ENCODE measurements at places on chromosomes 13 and 19.

GRCh38 chr19:4831304-4831978 is at the start of gene TICAM1:
Gene TICAM1 (minus strand): TSS chr19:4831712. CDS start chr19:4818377, 13,335 bp downstream.
- no peak for DNase-seq
- no peaks in the 10 kb centered on the region for H3K36me3 ChIP-seq
- no peaks in the 10 kb centered on the region for H3K4me1 ChIP-seq

DNA sequence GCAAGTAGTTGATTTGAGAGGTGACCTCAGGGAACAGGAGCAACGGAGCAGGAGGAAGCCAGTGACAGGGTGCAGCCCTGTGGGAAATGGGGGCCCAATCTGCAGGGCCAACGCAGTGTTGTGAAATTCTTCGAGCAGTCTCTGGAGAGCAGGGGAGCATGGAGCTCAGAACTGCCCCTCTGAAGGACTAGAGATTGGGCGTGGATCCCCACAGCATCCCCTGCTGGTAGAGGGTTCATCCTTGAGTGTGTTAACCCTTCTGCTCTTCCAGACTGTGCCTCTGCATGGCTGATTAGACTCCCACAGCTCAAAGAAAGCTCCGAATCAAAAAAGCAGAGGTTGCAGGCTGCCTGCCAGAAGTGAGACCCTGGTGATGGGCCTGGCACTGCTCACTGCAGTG is 77.9 kb upstream of the UQCRFS1 start:
- no peaks in the 10 kb centered on the region for H3K27me3 ChIP-seq
- no peak for DNase-seq
- H3K36me3 ChIP-seq: no peaks in the 10 kb centered on the region
- no peaks in the 10 kb centered on the region for H3K4me1 ChIP-seq
- no peak overlapping the region for H3K27ac ChIP-seq

- no peaks in the 10 kb centered on the region for H3K27me3 ChIP-seq
- DNase-seq: no peak
- H3K27ac ChIP-seq: peak overlapping the region; percentile 98
- peaks cover 10% of the 10 kb centered on the region for H3K36me3 ChIP-seq
- H3K4me1 ChIP-seq: no peaks in the 10 kb centered on the region
Measured at GRCh38 chr19:10270180-10270615, 722 bp upstream of the ICAM1 start.

DNA sequence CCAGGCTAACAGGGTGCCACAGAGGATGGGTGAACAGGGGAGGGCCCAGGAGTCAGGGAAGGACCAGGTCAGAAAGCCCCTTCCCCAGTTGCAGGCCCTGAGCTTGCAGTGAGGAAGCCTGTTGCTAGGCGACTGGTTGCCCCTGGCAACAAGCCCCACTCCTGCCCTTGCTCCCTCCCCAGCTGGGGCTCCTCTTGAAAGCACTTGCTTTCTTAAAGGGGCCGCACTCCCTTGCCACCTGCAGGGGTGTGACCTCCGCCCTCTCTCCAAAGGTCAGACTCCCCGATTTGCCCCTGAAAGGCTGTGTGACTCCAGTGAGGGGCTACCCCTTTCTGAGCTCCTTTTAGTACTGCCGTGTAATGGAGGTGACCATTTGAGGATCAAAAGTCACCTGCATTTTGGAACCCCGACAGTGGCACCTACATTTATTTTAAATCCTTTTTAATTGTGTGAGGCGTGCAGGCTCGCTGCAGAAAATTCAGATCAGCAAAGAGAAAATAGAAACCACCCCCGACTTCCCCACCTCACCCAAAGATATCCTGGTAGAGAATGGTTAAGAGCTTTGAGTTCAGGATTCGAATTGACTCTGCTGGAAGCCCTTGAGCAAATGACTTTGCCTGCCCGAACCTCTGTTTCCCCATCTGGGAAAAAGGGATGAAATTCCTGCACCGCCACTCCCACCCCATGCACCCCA is 4.8 kb downstream of the FCHO1 start:
- peak; percentile 37 for DNase-seq
- H3K4me1 ChIP-seq: peaks cover 61% of the 10 kb centered on the region
- peak overlapping the region; percentile 69 for H3K4me3 ChIP-seq
- peak overlapping the region; percentile 66 for H3K27ac ChIP-seq
- peaks cover 5% of the 10 kb centered on the region for H3K36me3 ChIP-seq

GRCh38 chr13:112810608-112811007 is 120.8 kb downstream of the ATP11A start:
- no peak for DNase-seq
- H3K4me1 ChIP-seq: no peaks in the 10 kb centered on the region
- no peak overlapping the region for H3K4me3 ChIP-seq
- peaks cover 12% of the 10 kb centered on the region for H3K36me3 ChIP-seq
- no peak overlapping the region for H3K27ac ChIP-seq

GRCh38 chr19:5718579-5719273 is 1.2 kb downstream of the LONP1 start:
- DNase-seq: peak; percentile 5
- peaks cover 4% of the 10 kb centered on the region for H3K4me1 ChIP-seq
- H3K4me3 ChIP-seq: peak overlapping the region; percentile 98
- no peaks in the 10 kb centered on the region for H3K27me3 ChIP-seq
- peaks cover 12% of the 10 kb centered on the region for H3K36me3 ChIP-seq
- H3K27ac ChIP-seq: peak overlapping the region; percentile 91

GRCh38 chr19:55406826-55407549 is 600 bp downstream of the UBE2S start:
- DNase-seq: no peak
- H3K27ac ChIP-seq: peak overlapping the region; percentile 98
- peak overlapping the region; percentile 93 for H3K4me3 ChIP-seq
- H3K4me1 ChIP-seq: peaks cover 20% of the 10 kb centered on the region
- peaks cover 10% of the 10 kb centered on the region for H3K36me3 ChIP-seq
- no peaks in the 10 kb centered on the region for H3K27me3 ChIP-seq

GRCh38 chr19:5977222-5977784 is 637 bp downstream of the RANBP3 start:
- no peaks in the 10 kb centered on the region for H3K27me3 ChIP-seq
- peak overlapping the region; percentile 90 for H3K4me3 ChIP-seq
- H3K27ac ChIP-seq: peak overlapping the region; percentile 24

DNA sequence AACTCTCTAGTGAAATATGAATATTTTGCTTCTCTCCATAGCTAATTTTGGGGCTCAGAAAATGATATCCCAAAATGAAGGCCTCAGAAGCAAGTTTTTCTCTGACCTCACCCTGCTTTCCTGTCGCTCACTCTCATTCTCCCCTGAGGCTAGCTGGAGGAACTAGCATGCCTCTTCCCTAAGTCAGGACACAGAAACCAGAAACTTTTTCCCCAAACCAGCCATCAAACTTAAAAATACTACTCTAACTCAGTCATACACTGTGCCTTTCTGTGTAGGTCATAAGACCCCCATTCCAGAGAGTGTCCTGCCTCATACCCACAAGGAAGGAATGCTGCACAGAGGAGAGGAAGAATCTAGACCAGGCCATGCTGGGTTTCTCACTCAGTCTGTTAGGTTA is 329.6 kb downstream of the PCDH20 start:
- H3K4me1 ChIP-seq: no peaks in the 10 kb centered on the region
- H3K27me3 ChIP-seq: no peaks in the 10 kb centered on the region
- H3K4me3 ChIP-seq: no peak overlapping the region
- H3K36me3 ChIP-seq: no peaks in the 10 kb centered on the region

GRCh38 chr19:33214596-33214995 is 11.1 kb downstream of the SLC7A10 start:
- no peaks in the 10 kb centered on the region for H3K36me3 ChIP-seq
- no peak for DNase-seq
- H3K27me3 ChIP-seq: no peaks in the 10 kb centered on the region
- no peak overlapping the region for H3K4me3 ChIP-seq
- H3K27ac ChIP-seq: no peak overlapping the region

GRCh38 chr13:99386495-99386894 is 79.3 kb upstream of the GPR183 start:
- no peaks in the 10 kb centered on the region for H3K36me3 ChIP-seq
- DNase-seq: no peak
- no peak overlapping the region for H3K4me3 ChIP-seq
- H3K4me1 ChIP-seq: peaks cover 32% of the 10 kb centered on the region

GRCh38 chr13:24276861-24277260 is 32.5 kb upstream of the C1QTNF9 start:
- H3K27me3 ChIP-seq: no peaks in the 10 kb centered on the region
- peaks cover 53% of the 10 kb centered on the region for H3K4me1 ChIP-seq
- no peak for DNase-seq
- no peak overlapping the region for H3K4me3 ChIP-seq

DNA sequence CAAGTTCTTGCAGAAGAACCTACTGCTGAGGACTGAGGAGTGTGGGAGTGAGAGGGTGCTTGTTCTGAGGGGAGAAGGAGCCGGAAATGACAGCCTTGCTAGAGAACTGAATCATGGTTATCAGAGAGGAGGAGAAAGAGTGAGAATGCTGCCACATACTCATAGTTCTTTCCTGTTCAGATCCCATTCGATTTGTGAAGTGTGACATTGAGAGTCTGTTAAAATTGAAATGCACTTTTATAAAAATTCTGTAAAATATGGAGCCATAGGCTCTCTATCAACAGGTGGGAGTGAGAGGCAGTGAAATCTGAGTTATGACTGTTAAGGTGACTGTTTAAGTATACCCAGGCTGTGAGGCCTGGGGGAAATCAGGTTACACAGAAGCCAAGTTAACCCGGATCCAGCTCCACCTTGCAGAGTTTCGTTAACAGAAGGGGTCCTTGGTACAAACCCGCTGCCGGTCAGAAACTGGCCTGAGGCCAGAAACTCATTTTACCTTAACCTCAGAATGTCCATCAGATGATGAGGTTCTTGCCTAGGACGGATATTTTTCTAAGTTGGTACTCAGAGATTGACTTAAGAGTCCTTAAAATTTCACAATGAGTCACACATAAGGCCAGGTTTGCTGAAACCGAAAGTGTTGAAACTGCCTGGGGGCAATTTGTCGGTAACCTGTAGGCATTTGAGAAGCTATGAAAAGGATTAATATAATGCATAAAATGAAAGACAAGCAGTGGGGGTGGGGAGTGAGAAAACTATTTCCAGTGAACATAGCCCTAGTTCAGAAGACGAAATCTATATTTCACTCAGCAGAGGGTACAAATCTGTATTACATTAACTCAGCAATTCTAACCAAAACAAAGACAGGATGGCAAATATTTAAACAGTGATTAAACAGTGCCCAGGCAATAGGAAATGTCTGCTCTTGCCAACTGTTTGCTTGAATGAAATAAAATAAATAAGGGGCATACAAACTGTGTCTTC is 350.5 kb downstream of the KCNRG start:
- H3K4me3 ChIP-seq: no peak overlapping the region
- H3K36me3 ChIP-seq: no peaks in the 10 kb centered on the region
- peak; percentile 67 for DNase-seq
- no peaks in the 10 kb centered on the region for H3K27me3 ChIP-seq
- H3K27ac ChIP-seq: no peak overlapping the region

DNA sequence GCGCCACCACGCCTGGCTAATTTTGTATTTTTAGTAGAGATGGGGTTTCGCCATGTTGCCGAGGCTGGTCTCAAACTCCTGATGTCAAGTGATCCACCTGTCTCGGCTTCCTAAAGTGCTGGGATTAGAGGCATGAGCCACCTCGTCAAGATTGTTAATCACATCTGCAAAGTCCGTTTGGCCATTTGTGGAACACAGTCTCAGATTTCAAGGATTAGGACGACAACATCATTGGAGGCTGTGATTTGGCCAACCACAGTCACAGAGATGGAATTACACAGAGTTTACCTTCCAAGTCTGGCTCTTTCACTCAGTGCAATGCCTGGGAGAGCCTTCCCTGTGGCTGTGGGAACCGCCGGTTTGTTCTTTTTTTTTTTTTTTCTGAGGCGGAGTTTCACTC is 17.8 kb downstream of the SULT2B1 start:
- H3K27me3 ChIP-seq: peaks cover 3% of the 10 kb centered on the region
- H3K4me3 ChIP-seq: no peak overlapping the region
- H3K36me3 ChIP-seq: no peaks in the 10 kb centered on the region
- DNase-seq: no peak

DNA sequence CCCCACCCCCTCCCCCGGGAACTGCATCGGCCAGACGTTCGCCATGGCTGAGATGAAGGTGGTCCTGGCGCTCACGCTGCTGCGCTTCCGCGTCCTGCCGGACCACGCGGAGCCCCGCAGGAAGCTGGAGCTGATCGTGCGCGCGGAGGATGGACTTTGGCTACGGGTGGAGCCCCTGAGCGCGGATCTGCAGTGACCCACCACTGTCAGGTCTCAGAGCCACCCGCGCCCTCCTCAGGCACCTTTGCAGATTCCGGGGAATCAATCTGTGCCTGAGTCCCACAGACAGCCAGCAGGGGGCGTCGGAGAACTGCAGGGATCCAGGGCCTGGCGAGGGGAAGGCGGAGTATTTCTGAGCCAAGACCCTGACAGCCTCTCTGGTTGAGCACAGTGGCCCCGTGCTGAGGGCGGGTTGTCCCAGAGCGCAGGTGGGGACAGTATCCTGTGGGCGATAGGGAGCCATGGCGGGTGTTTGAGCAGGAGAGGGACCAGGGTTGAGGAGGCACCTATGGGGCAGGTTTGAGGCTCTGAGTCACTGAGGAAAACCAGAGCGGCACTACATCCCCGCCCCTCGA is 30.4 kb upstream of the CYP4F8 start:
- no peaks in the 10 kb centered on the region for H3K36me3 ChIP-seq
- H3K27me3 ChIP-seq: no peaks in the 10 kb centered on the region
- H3K4me3 ChIP-seq: no peak overlapping the region
- H3K4me1 ChIP-seq: no peaks in the 10 kb centered on the region

- H3K27me3 ChIP-seq: no peaks in the 10 kb centered on the region
- no peaks in the 10 kb centered on the region for H3K36me3 ChIP-seq
Measured at GRCh38 chr13:48496271-48497161, 36.4 kb downstream of the RCBTB2 start.

DNA sequence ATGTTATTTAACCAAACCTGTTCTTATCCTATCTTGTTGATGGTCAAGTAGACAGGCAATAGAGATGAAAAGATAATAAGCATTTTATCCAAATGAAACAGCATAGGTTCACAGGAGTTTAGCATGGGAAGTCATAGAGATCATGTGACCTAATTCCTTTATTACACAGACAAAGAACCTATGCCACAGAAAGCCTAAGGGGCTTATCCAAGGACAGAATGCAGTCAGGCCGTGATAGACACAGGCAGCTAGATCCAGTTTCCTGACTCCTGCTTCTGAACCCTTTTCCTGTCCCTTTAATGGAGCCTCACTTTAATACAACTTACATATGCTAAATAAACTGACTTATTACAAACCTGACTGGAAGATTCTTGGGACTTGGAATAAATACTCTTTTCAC is 532.1 kb downstream of the IRS2 start:
- DNase-seq: no peak
- no peaks in the 10 kb centered on the region for H3K27me3 ChIP-seq
- no peak overlapping the region for H3K27ac ChIP-seq
- H3K4me3 ChIP-seq: no peak overlapping the region
- no peaks in the 10 kb centered on the region for H3K36me3 ChIP-seq

All from GM12878 (cell line).